ENCODE measurements at places on chromosomes 6 and 20. TPM values are rescaled to one million over a fixed set of nuclear protein-coding genes. Genes with fewer than 3 reads are reported as not detected.

Gene MUC22
- total RNA-seq = not detected

Gene PCK1
- total RNA-seq = 0.42 TPM

Gene NRSN1
- not detected for total RNA-seq

Gene SLC22A2
- 0.19 TPM for total RNA-seq

Gene GSTA2
- total RNA-seq = 65.4 TPM

Gene EYS
- total RNA-seq = not detected

Gene LAMA2
- 0.02 TPM for total RNA-seq

Gene THBS2
- 0.07 TPM for total RNA-seq

Gene KIF6
- total RNA-seq = not detected

Gene IL17A
- not detected for total RNA-seq

GRCh38 chr20:58174708-58175280 lies 53.7 kb downstream of the ANKRD60 start:
- DNase-seq = no peak

DNA sequence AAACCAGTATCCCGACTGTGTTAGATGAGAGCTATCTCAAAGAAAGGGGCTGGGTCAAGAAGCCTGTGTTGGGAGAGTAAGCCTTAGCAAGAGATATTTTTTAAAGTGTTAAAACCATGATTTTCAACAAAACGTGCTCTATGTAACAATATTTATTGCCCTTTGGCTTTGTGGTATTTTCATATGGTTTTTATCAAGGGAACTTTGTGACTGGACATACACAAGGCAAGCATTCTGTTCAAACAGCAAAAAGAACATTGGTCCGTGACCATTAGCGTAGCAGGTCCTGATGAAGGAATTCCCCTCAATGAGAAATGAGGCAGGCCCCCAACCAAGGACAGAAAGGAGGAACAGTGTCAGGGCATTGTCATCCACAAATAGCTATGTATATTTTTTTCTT lies 222.6 kb downstream of the MYLK4 start:
- DNase-seq = no peak

DNA sequence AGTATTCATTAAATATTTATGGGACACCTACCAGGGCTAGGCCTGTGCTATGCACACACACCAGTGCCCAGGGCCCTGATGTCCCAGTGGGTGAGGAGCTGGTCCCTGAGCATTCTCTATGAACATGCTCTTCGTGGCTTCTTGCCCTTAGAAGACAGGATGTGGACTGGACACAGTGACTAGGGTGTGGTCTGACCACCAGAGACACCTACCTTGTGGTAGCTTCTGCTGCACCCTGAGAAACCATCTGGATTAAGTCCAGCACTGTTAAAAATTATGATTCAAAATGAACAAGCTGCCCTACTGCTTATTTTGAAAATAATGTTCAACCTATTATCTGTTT lies 112.9 kb upstream of the RPS6KA2 start:
- no peak for DNase-seq

DNA sequence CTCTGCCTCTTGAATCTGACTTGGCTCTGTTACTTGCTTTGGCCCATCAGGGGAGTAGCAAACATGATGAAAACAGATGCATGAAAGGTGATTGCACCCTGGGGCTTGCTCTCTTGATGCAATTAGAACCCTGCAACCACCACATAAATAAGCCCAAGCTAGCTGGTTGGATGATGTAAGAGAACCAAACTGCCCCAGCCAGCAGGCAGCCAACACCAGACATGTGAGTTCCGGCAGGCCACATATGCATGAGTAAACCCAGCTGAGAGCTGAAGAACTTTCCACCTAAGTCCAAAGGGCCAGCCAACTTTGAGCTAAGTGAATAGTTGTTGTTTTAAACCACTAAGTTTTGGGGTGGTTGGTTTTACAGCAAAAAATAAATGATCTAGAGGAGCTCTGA lies 268.4 kb downstream of the FARS2 start:
- no peak for DNase-seq

- no peak for DNase-seq
These were observed 41.2 kb downstream of the TRAF3IP2 start for GRCh38 chr6:111564482-111564945.

DNA sequence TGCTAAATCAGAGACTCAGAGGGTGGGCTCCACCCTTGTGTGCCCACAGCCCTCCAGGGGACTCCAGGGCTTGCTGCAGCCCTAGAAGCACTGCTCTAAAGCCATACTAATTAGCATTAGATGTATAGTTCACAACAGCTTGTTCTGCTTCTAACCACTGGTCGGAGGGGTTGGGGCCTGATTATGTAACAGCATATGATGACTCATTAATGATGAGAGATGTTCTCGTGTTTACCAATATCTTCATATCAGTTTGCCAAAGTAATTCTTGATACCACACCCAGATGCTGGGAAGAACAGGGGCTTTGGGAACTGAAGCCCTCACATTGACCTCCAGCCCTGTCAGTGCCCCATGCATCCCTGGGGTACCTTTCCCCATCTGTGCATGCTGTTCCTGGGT lies 104.1 kb upstream of the FOXA2 start:
- DNase-seq = no peak

DNA sequence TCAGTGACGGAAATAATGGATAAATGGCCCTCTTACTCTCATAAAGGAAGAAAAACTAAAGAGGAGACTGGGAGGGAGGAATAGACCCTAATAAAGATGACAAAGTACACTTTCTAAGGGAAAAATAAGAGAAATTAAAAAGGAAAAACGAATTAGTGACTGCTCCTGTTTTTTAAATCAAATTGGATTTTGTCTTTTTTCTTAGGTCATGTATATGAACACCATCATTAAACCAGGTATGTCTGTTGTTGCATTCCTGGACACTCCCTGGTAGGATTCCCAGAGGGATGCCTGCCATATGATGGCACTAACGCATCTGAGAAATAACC lies 59.4 kb upstream of the BTN3A2 start:
- no peak for DNase-seq

DNA sequence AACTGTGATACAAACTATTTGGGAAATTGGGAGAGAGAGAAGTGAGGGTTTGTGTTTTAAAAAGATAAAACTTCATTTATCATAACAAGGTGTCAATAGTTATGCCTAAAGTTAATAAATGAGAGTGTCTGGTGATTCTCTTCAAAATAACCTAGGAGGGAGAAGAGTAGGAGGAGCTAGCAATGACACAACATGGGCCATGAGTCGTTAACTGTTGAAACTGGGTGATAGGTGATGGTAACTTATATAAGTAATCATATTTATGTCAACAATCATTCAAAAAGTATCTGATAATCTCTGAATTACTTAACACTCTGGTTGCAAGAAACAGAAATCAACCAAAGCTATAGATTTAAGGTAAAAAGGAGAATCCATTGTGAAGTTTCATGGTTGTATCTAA lies 46.8 kb upstream of the INSM1 start:
- no peak for DNase-seq

DNA sequence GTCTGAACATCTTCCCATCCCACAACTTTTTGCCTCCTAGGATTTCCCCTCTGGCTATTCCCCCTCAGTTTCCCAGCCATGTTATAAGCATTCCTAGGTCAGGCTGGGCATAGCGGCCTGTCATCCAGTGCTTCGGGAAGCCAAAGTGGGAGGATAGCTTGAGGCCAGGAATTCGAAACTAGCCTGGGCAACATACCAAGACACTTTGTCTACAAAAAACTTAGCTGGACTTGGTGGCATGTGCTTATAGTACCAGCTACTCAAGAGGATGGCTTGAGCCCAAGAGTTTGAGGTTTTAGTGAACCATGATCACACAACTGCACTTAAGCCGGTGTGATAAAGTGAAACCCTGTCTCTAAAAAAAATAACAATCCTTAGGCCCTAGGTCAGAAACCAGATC lies 447.4 kb downstream of the KIF16B start:
- no peak for DNase-seq

DNA sequence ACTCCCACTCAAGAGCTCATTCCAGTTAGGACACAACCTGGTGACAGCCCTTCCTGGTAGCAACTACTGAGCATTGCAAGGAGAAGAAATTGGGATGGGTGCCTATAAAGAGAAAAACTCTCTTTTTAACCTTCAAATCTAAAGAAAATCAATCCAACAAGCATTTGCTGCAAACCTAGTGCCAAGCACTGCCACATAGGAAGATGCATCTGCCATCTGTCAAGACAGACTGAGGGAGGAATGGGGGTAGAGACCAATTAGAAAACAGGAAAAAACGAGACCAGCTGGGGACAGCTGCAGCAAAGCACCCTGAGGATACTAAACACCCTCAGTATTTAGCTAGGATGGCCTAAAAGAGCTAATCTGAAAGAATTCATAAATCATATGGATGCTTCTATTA lies 27.9 kb downstream of the HLA-DMB start:
- DNase-seq = no peak

DNA sequence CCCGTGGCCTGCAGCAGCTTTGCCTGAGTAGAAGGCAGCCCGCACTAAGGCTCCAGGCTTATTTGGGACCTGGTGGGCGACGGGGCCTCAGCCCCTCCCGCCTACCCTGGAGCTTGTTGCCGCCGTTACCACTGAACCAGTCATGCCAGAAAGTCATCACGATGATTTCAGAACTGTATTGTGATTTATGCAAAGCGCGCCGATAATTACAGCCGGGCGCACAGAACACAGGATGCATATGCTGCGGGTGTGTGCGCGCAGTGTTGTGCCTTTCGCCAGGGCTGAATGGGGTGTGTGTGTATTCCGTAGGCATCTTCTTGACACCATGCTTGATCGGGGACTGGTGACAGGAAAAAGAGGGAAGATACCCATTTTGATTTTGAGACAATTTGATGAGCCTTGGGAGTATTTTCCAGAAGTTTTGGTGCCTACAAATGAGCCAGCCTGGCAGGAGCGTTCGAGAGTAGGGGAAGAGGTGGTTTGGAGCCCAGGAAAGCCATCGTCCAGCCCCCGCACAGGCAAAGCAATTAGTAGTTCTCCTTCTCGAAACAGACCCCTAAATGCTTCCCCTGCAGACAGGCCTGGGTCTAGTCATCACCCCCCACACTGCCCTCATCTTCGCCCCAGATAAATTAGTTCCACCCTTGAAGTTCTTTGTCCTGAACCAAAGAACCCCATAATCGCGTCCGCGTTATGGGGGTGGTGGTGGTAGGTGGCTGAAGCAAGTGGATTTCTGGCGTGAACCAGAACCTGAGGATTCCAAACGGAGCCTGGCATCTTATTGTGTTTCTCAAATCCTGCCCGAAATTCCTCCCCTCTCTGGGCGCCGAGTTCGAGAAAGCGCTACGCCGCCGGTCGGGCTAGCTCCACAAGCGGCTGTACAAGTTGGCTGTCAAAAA lies 1.9 kb upstream of the NR2E1 start:
- no peak for DNase-seq

- DNase-seq = no peak
These were observed 42.3 kb upstream of the GATA5 start for GRCh38 chr20:62517901-62518610.

DNA sequence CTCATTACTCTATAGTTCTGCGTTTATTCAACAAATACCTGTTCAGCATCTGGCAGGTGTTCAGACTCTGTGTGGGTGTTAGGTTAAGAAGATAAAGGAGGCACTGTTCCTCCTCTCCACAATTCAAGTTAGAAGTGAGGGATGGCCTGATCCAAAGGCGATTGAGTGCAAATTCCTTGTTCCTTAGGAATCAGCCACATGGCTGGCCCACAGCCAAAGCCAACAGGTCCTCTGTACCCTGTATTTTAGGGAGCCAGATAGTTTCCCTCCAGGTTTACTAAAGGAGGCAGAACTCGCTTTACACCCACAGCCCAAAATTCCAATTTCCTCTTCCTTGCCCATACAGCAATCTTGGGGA lies 5.0 kb upstream of the CD40 start:
- DNase-seq = no peak

- no peak for DNase-seq
These were observed 29.6 kb downstream of the RAMACL start for GRCh38 chr6:166556863-166557322.

DNA sequence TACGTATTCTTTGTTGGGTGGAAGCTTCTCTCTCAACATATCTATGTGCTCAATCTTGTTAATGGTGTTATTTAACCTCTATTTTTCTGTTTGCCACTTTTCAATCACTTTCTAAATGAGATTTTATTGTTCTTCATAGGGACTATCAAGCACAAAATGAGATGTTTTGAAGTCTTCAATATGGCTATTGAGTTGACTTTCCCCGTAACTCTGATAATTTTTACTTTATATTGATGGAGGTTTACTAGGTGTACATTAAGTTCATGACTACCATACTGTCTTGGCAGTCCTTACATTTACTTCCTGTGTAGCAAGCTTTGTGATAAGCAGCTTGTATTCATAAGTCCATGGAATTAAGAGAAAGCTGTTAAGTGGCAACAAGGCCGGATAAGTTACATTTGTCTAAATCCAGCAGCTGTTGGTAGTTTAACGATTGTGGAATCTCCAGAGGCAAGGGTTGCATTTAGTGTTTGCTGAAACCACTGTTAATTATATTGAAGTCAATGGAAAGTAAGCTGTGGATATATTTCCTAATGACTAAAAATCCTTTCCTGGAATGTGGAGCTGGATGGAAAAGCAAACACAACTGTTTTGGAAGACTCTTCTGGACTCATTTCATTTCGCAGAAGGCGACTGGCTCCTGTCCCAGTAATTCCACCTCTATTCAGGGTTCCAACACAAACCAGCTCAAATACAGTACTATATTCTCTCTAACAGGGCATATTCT lies 57.3 kb upstream of the SMIM29 start:
- no peak for DNase-seq

- DNase-seq = no peak
These were observed 38.1 kb upstream of the ARMC2 start for GRCh38 chr6:108810057-108810643.

- DNase-seq = no peak
These were observed 83.4 kb downstream of the JARID2 start for GRCh38 chr6:15329197-15329671.

DNA sequence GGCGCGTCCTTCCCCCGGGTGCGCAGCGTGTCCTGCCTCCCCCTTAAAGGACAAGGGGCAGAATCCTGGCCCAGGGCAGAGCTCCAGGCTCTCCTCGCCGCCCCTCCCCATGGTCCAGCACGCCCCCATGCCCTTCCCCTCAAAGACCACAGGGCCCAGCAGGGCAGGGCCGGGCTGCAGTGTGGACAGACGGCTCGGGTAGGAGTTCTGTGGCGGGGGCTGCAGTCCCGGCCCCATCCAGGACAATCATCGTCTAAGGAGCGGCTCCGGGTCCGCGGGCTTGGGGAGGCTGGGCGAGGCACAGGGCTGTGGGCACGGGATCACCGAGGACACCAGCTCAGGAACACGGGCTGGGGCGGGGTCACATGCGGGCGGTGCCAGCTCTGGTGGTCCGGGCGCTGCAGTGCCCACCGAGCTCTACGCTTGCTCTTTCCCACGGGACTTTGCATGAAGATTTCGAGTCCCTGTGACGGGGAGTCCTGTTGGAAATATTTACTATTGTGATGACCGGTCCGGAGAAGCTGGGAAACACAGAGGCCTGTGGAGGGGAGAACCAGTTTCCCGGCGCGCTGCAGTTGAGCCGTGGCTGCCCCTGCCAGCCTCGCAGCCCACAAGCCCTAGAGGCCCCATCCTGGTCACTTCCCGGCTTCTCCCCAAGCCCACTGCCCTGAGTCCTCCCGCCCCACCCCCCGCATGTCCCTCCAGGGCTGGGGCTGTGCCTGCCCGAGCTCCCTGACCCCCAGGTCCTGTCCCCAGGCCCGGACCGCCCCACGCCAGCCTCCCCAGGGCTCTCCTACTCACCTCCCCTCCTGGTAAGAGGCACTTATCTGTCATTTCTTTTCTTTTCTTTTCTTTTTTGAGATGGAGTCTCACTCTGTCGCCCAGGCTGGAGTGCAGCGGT lies 20.6 kb downstream of the SLC17A9 start:
- no peak for DNase-seq
